ENCODE measurements at places on chromosomes 1 and 21. TPM values are rescaled to one million over a fixed set of nuclear protein-coding genes. Genes with fewer than 3 reads are reported as not detected.

Gene DNASE2B
- total RNA-seq, result not detected

Gene TNNT2
- total RNA-seq, result 16.0 TPM

Gene SCYL3
- total RNA-seq, result 4.0 TPM

Gene CA6
- not detected for total RNA-seq

Gene ATP1A4
- not detected for total RNA-seq

Gene FLG2
- total RNA-seq, result not detected

Gene RYR2
- 0.09 TPM for total RNA-seq

Gene RPE65
- not detected for total RNA-seq

Gene RNF223
- not detected for total RNA-seq

Gene DIO1
- total RNA-seq, result not detected

Gene LRRC71
- not detected for total RNA-seq

Gene SLC6A9
- 16.0 TPM for total RNA-seq

Gene CR1L
- total RNA-seq, result not detected

Gene IL19
- total RNA-seq, result not detected

Gene OTUD7B
- 7.0 TPM for total RNA-seq

Gene IL6R
- total RNA-seq, result 3.9 TPM

Gene SPATA46
- total RNA-seq, result not detected

Measured in pericardium fibroblast (primary cell).